ENCODE measurements at places on chromosomes 11 and 22.

- DNase-seq: no peak
Observed at GRCh38 chr11:34317036-34317360, 40.8 kb downstream of the ABTB2 start.

GRCh38 chr11:11748706-11749365 is 92.9 kb upstream of the USP47 start:
- no peak for DNase-seq

- no peak for DNase-seq
Observed at GRCh38 chr11:73578592-73579185, 19.2 kb downstream of the FAM168A start.

- DNase-seq: no peak
Observed at GRCh38 chr11:68040101-68040956, 1.5 kb downstream of the TCIRG1 start.

DNA sequence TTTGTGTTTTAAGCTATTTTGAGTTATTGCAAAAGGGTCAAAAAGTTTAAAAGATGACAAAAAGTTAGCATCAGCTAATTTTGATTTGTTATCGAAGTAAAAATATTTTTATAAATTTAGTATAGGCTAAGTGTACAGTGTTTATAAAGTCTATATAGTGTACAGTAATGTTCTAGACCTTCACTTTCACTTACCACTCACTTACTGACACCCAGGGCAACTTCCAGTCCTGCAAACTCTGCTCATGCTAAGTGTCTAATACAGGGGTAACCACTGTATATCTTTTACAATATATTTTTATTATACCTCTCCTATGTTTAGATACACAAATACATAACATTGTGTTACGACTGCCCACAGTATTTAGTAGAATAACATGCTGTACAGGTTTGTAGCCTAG is 59.7 kb downstream of the PDGFD start:
- DNase-seq: no peak

GRCh38 chr11:6693342-6694228 is 10.4 kb upstream of the MRPL17 start:
- no peak for DNase-seq

GRCh38 chr22:47337161-47337621 is 574.7 kb downstream of the TBC1D22A start:
- DNase-seq: no peak

DNA sequence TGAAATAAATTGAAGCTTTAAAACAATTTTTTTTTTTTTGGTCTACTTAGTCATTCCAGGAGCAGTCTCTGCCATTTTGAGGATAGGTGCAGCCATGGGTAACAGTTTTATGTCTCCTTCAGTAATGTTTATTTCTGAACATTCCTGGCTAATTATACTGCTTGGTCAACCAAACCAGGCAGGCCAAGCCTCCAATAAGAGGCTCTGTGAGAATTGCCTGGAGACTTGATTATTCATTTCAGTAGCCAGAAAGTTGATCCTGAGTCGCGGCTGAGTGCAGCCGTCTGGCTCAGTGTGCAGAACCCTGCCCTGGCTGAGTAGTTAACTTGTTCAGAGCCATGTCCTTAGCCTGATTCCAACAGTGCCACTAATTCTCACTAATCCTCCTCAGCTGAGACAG is 364.0 kb upstream of the FAT3 start:
- no peak for DNase-seq

DNA sequence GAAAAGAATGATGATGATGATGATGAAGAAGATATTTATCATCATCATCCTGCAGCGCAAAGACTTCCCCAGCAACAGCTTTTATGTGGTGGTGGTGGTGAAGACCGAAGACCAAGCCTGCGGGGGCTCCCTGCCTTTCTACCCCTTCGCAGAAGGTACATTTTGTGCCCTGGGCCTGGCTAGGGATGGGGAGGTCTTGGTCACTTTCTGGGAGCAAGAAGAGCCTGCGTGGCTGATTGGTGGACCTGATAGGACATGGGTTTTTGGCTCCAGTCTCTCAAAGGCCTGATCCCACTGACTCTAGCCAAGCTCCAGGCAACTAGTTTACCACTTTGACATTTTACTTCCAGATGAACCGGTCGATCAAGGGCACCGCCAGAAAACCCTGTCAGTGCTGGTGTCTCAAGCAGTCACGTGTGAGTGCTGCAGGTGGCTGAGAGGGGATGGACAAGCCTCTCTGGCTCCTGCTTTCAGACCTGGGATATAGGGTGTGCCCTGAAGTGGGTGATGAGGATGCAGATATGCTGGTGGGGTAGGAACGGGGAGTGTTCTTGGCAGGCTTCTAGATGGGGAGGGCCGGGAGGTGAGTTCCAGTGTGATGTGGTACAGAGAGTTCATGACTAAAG is 5.3 kb downstream of the SIDT2 start:
- no peak for DNase-seq

GRCh38 chr11:13134066-13134465 is 125.0 kb downstream of the RASSF10 start:
- DNase-seq: no peak

DNA sequence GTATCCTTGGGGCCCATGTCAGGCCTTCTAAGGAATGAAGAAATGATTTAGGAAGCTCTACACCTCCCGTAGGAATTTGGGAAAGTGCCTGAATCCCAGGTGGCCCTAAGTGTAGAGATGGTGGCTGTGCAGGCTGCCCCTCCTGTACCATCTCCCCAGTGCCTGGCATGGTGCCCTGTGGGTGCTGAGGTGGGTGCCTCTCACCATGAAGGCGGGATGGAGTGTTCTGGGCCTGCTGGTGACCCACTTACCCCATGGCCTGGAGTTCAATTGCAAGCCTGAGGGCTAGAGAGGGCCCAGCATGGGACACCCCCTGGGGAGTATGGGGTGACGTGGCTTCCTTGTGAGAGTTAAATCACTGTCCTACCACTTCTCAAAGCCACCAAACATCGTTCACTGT is 19.8 kb downstream of the SAMM50 start:
- no peak for DNase-seq

DNA sequence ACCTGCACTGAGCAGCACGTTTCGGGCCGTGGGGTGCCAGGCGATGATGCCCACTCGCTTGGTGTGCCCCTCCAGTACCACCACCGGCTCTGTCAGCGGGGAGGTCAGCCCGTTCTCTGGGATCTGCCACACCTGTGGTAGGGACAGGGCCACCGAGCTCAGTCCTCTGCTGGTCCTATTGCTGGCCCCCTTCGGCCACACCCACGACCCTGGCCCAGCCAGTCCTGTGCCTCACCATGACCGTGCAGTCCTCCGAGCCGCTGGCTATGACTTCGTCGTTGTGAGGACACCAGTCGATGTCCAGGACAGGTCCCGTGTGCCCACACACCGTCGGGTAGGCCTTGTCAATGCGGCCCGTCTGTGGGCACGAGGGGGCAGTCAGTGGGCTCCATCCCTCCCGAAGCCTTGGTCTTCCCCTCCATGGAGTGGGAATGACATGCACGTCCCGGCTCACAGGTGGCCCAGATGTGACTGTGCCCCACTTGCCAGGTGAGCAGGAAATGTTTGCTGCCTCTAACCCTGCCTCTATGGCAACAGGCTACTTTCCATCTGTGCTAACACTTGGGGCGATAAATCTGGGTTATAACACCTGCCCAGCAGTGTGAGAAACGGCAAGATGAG is 1.4 kb downstream of the CORO1B start:
- no peak for DNase-seq

- no peak for DNase-seq
Observed at GRCh38 chr11:126158054-126158791, 53.2 kb downstream of the RPUSD4 start.

DNA sequence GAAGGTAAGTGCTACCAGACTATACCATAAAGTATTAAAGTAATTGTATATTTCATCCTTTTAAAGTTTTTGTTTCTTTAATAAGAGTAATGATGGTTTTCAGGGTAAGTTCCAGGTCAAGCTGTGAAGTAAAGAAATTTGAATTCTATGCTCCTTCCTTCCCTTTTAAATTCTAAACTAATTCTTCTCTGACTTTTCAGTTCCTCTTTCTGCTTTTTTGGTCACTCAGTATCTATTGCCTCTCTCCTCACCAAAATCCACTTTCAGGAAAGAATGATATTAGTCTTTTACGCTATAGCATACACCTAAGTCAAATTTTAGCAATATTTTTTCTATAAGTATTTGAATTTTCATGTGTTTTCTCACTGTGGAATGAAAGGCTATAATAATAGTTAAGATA is 8.2 kb downstream of the MMP8 start:
- DNase-seq: no peak

- DNase-seq: no peak
Observed at GRCh38 chr22:49325531-49326395, 501.9 kb downstream of the BRD1 start.

DNA sequence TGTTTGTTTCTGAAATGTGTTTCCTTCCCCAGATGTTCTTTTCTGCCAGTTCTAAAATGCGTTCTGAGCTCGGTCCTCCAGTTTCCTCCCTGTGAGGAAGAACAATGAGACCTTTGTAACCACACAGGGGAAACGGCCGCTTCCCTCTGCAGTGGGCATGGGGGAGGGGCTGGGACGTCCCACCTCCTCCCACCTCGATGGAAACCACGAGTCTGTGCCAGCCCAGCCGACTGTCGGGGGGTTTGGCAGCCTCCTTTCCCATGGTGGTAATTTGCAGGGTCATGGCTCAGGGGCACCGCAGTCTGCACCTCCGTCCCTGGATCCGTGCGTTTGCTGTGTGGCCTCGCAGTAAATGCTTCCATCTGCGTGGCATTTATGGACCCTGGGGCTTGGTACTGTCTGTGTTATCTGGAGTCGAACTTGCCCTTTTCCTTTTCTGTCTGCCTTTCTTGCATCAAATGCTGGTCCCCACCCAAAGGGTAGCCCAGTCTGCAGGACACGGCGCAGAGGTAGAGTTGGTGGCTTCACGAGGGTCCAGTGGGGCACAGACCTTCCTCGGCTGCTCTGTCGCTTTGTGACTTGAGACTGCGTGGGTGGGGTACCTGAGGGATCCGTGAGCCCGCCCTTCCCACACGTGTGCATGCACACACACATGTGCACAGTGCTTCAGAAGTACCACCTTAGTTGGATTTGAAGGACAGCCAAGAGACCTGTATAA is 16.1 kb downstream of the LRP5 start:
- DNase-seq: no peak

GRCh38 chr11:34236572-34236971 is 121.2 kb downstream of the ABTB2 start:
- DNase-seq: no peak

DNA sequence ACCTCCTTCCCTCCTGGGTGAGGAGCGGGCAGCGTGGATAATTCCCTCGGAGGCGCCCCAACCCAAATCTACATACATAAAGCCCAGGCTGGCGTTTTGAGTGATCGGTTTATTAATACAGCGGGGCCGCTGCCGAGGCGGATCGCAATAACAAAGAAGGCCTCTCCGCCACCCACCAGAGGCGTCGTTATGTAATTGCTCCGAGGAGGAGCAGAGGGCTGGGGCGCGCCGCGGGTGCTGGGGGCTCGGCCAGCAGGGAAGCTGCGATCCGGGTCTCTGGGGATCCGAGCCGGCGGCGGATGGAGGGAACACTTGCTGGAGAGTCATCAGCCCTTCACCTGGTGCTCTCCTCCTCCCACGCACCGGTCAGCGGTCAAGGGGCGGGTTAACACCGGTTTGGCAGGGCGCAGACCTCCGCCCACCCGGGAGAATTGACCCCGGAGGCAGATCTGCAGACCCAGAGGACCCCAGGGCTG is 6.4 kb upstream of the TP53I11 start:
- DNase-seq: no peak

DNA sequence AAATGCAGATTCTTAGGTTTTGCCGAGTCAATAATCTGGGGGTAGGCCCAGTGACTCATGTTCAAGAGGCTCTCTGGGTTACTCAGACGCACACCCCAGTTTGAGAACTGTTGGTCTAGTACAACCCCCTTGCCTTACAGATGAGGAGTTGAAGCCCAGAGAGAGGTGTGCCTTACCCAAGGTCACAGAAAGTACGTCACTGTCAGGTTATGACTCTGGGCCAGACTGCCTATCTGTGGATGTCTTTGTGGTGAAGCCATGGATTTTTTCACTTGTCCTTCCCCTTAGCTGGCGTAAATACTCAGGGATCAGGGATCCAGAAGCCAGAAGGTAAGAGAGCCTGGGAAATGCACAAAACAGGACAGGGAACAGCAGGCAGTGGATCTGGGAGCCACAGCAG is 25.2 kb upstream of the NECTIN1 start:
- DNase-seq: no peak

DNA sequence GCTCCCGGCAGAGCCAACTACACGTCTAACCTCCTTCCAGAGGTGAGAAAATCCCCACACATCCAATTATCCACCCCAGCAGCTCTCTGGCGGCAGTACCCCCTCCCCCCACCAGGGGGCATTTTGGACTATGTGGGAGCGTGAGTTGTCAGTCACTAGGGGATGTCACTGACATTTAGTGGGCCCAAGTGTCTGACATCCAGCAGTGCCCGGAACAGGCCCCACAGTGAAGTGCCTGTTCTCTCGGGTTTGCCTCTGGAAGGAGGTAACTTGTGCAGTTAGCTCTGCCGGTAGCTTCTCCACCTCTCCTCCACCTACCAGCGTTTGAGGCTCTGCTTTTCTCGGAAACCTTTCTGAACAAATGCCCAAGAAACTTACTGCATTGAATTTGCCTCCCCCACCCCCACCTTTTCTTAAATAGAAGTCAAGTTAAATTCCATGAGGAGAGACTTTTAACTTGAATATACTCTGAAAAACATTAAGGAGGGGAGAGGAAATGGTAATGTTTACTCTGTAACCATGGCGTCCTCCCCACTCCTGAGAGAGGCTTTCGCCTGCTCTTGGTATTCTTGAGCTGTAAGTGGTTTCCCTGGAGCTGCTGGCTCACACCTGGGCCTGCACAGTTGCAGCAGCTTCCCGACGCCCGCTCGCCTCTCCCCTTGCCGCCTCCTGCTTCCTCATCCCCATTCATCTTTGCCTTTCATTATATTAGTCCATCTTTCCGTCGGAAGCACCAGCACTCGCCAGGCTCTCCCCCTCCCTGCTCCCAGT is 112.8 kb downstream of the WNT7B start:
- DNase-seq: peak; percentile 79

DNA sequence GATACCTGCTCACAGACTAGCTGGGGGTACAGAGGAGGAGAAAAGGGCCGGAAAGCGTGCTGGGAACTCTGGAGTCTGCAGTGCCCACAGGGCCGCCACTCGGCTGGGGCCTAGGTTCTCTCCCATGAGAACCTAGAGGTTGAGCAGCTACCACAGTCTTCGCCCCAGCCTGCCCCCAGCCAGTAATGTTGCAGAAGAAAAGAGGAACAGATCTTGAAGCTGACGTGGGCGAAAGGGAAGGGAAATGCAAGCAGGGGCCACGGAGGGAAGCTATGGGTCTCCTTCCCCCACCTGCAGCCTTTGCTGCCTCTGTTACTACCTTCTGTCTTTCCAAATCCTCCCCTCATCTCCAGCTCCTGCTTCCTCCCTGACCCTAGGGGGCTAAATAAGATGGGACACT is 28.8 kb upstream of the P2RY2 start:
- no peak for DNase-seq

- DNase-seq: no peak
Observed at GRCh38 chr11:67262731-67263675, 3.3 kb upstream of the GRK2 start.

- no peak for DNase-seq
Observed at GRCh38 chr22:35684270-35684700, 33.4 kb upstream of the APOL5 start.

Data from activated CD4-positive, alpha-beta T cell treated with anti-CD3 and anti-CD28 coated beads for 24 hours (primary cell).